ENCODE measurements at places on chromosomes 7 and 10.

GRCh38 chr7:30932562-30932961 lies 20.9 kb downstream of the AQP1 start:
- no peak for DNase-seq

DNA sequence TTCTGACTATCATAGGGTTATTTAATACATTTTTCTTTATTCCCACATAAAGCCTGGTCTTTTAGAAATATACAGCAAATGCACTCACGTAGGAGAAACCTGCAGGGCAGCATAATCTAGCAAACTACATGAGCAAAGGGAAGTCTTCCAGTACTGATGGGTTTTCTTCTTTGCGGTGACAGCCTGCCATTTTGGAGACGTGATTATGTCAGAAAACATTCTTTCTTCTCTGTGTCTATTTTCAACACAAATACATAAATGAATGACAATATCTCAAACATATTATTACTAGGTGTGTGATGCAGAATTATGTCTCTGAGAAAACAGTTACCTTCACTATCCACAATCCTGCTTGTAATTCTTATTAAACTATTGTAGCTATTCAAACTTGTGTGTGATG lies 425.0 kb downstream of the GPAM start:
- no peak for DNase-seq

GRCh38 chr7:139669106-139670061 lies 108.4 kb downstream of the HIPK2 start:
- DNase-seq: no peak

DNA sequence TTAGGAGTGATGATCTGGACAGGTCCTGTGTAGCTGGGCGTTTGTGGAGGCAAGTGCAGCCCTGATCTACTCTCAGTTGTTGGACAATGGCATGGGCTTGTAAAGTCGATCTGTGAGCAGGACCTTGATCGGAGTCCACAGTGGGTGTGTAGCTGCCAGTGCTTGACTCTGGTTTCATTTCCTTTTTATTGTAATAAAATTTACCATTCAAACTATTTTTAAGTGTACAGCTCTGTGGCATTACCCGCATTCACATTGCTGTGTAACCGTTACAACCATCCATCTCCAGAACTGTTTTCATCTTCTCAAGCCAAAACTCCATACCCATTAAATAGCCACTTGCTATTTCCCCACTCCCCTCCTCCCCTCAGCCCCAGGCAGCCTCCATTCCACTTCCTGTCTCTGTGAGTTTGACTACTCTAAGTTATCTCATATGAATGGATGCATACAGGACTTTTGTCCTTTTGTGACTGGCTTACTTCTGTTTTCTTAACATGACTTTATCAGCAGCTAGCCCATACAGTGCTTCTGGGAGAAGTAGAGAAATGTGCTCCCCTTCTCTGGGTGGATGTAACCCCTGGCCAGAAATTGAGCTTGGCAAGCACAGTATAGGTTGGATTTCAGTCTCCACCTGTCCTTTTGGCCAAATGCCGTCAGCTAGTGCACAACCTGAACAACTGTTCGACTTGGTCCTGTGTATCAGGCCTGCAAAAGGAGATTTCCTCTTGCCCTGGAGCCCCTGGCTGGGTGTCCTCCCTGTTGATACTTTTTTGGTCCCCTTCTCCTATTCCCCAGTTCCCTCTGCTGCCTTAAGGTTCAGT lies 180.0 kb downstream of the LRMDA start:
- no peak for DNase-seq

- no peak for DNase-seq
Observed at GRCh38 chr7:101009629-101010028, 10.3 kb upstream of the MUC17 start.

GRCh38 chr7:131747658-131748232 lies 191.3 kb upstream of the PODXL start:
- DNase-seq: no peak

DNA sequence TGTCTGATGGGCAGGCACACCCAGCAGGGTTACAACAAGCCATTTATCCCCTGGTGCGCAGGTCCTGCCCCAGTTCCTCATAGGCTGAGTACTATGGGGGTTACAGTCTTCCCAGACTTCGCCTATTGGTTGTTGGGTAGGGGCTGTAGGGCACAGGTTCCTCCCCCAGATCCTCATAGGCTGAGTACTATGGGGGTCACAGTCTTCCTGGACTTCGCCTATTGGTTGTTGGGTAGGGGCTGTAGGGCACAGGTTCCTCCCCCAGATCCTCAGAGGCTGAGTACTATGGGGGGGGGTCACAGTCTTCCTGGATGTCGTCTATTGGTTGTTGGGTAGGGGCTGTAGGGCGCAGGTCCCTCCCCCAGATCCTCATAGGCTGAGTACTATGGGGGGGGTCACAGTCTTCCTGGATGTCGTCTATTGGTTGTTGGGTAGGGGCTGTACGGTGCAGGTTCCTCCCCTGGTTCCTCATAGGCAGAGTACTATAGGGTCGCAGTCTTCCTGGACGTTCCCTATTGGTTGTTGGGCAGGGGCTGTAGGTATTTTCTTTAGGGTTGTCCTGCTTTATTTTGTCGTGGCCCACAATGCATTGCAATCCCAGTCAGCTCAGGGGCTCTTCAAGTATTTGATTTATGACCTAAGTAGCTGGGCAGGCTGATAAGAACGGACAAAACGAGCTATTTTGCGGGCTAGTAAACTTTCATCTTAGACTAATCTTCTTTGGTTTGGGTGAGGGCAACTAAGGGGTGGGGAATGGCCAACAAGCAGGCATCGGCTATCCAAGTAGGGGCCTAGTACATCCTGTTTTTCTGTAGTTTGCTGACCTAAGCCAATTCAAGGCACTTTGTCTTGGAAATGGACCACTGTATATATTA lies 3.4 kb downstream of the LRRC27 start:
- peak; percentile 91 for DNase-seq

- DNase-seq: no peak
Observed at GRCh38 chr10:44478040-44478439, 93.1 kb upstream of the CXCL12 start.

GRCh38 chr10:78513330-78513729 lies 479.7 kb downstream of the RPS24 start:
- DNase-seq: no peak

- DNase-seq: peak; percentile 34
Observed at GRCh38 chr10:30736685-30737232, 107.2 kb upstream of the LYZL2 start.

DNA sequence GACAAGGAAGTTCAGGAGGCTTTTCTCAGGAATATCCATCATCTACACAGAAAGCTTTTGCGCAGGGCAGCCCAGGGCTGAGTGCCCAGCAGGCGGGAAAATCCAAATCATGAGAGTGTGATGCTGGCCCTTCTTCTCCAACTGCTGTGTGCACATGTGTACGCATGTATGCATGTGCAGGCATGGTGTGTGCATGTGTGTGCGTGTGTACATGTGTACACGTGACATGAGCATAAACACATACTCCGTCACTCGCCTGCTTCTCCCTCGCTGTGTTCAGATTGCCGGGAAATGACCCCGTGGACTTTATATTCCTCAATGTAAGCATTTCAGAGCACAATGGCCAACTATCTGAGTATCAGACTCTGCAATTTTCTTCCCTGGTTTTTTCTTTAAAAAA lies 85.1 kb downstream of the PRPF18 start:
- DNase-seq: no peak

GRCh38 chr10:47361293-47361692 lies 13.1 kb downstream of the RBP3 start:
- DNase-seq: no peak

All from KG1 (cell line).